ENCODE measurements at places on chromosomes 11 and 22.

DNA sequence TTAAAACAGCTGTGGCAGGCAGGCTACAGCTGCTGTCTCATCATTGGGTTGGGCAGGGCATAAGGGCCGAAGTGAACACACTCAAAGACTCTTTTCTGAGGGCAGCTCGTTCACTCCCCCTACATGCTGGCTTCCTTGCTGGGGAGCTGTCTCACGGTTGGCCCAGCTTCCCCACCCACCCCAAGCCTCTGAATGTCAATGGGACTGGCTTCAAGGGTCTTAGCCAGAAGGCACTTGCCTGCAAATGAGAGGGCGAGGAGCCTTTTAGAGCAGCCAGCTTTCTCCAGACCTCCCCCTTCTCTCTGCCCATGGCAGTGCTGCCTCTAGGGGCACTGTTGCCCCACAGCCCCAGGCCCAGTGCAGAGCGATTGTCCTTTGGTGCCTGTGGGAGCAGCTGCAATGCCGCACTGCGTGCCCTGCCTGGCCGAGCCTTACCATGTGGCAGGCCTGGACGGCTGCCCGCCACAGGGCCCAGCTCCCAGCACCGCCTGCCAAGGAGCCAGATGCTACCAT, 94.7 kb upstream of the RASSF10 start:
- DNase-seq: peak; percentile 3

DNA sequence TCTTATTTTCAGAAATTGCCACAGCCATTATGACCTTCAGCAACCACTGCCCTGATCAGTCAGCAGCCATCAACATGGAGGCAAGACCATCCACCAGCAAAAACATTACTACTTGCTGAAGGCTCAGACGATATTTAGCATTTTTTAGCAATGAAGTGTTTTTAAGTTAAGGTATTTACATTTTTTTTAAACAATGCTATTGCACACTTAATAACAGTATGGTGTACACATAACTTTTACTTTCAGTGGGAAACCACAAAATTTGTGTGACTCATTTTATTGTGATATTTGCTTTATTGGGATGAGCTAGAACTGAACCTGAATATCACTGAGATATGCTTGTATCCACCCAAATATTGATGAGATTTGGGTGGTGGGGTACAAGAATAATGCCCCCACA, 110.9 kb downstream of the TSPAN18 start:
- DNase-seq: no peak

DNA sequence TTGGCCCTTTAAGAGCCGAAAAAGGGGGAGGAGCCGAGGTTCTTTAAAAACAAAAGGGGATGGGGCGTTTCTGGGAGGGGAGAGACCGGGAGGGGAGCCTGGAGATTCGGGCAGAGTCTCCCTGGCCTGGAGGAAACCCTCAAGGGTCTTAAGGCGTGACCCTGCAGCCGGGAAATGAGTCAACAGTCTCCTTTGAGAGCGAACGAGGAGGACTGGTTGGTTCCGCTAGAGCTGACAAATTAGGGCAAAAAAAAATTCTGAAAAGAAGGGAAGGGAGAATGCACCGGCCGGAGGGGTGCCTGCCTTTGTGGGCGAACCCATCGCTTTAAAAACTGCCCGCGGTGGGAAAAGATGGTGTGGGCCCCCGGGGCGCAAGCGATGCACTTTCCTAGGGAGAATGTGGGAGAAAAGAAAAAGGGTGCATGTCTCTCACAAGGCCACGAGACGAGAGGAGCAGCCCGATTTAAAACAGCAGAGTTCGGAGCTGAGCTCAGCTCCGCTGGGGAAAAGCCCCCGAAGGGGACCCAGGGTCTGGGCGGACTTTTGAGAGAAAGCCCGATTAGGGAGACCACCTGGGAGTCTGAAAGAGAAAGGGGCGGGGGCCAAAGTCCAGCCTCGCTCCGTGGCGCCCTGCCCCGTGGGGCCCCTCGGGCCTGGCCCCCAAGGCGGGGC, 874 bp downstream of the ZFTA start:
- DNase-seq: peak; percentile 85

- DNase-seq: no peak
Observed at GRCh38 chr22:30015846-30016245, 64.4 kb upstream of the HORMAD2 start.

DNA sequence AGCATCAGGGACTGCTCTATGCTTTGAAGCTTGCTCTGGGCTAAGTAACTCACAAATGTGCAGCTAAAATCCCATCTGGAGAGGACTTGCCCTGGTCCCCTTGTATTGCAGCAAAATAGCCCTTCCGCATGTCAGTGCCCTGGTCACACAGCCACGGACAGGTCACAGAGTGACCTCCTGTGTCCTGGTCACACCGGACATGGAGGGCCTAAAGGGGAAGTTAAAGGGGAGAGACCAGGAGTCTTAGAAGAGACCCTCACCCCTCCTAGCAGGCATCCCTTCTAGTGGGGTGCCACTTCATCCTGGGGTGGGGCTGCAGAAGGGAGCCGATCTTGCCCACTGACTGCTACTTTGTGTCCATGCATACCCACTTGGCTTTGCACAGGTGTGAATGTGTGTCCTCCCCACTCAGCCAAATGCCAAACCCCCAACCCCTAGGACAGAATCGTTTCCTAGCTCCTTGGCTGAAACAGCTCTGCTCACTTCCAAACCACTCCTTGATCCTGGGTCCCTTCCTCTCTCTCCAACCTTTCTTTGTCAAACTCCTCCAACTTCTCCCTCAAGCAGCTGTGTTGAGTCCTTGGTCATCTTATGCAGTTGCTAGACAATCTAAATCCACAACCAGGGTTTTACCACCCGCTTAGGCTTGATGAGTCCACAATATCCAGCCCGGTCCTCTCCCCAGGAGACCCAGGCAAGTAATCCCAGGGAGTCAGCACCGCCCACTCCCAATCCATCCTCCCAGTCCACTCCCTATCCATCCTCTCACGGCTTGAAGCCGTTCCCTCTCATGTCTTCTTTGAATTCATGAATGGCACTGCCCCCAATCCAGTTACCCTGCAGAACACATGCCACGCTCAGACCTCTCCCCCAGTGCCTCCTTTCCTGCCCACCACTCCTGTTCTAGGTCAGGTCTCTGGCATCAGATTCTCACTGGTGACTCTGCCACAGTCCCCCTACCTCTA, 3.3 kb upstream of the FXYD6 start:
- DNase-seq: no peak

GRCh38 chr11:40045312-40045711, 1414.1 kb downstream of the LRRC4C start:
- DNase-seq: no peak

DNA sequence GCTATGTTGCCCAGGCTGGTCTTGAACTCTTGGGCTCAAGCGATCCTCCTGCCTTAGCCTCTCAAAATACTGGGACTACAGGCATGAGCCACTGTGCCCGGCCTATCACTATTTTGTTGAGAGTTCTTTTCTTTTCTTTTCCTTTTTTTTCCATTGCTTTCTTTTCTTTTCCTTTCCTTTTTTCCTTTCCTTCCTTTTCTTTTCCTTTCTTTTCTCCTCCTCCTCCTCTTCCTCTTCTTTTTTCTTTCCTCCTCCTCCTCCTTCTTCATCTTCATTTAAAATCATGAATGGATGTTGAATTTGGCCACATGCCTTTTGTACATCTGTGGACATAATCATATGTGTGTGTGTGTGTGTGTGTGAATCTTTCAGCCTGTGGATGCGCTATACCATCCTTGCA, 25.7 kb upstream of the PRAME start:
- no peak for DNase-seq

DNA sequence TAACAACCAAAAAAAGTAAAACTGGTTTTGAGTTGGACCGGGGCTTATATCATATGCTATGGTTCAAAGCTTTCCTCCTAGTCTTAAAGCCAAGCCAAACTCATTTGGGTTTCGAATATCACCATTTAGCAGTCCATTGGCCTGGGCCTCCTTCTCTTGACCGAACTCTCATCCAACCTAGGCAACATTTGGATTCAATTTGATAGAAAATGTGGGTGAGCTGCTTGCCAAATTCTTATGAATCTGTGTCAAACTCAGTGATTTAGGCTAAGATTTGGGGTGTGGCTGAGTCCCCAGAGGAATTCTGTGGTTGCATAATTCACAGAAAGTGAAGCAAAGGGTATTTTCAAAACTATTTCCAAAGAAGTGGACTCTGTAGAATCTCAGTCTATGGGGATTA, 83.7 kb downstream of the BLID start:
- DNase-seq: no peak

DNA sequence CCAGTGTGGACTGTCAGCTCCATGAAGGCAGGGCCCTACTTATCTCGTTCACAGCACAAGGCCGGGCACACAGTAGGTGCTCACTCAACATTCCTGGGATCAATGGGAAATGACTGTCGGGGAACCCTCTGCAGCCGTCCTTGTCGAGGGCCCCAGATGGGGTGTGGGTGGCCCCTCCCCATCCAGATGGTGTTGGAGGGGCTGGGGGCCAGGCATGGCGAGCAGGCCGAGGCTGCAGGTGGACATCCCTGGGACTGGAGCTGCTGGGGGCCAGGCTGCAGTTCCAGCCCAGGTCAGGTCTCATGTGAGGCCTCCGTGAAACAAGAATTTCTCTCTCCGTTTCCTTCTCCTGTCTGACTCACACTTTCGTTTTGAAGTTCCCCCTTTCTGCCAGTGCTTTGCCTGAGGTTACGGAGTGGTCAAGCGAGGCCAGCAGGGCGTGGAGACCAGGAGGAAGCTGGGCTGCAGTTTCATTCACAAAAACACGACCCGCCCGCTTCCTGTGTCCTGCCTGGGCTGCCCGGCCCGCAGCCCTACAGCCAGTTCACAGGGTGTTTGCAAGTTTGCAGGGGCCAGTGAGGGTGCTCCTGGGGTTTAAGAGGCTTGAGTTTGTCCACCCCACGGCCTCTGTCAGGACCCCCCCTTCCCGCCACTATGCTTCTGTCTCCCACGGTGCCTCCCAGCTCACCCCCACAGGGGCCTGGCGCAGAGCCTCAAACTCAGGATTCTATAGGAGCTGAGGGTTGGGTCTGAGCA, 4.5 kb downstream of the MYEOV start:
- DNase-seq: peak; percentile 75

- peak; percentile 9 for DNase-seq
Observed at GRCh38 chr22:27129266-27129665, 471.9 kb downstream of the MIAT start.

All from Kasumi-1 (cell line).